Inflammatory macrophage treated with lipopolysaccharide for 1 hour (primary cell): ENCODE measurements at places on chromosomes 12 and 14.

GRCh38 chr14:54025661-54026060 is 69.0 kb upstream of the BMP4 start:
- DNase-seq: no peak

- no peak for DNase-seq
Measured at GRCh38 chr12:2796187-2796666, 1.5 kb downstream of the FKBP4 start.

DNA sequence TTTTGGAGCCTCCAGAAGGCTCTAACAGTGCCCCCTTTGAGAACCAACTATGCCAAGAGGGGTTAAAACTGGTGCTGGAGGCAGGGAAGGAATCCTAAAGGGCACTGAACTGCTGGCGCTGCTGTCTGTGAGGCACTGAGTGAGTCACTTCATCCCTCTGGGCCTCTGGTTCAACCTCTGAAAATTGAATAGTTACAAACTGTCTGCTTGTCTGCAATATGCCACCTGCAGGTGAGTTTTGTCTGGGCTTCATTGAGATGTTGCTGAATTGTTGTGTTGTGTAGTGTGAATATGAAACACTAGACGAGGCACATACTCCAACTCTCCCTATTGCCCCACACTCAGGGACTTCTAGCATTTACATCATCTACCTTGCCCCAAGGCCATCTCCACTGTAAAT is 68.0 kb downstream of the GRIN2B start:
- DNase-seq: no peak

GRCh38 chr14:95601650-95602049 is 66.8 kb downstream of the GLRX5 start:
- no peak for DNase-seq

DNA sequence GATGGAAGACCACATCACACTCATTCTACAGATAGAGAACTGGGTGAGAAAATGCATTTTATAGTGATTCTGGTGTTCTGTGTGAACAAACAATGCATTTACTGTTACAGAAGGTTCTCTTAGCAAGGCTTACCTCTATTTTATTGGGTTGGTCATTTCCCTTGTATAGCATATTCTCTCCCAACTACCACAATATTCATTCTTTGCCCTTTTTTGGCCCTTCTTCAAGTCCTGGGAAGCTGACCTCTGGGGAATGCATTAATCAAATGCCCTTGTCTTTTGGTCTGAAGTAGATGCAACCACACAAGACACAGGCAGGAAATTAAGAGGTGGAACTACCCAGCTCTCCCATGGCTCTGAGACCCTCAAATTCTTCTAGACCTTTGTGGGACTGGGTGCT is 19.5 kb downstream of the DCN start:
- no peak for DNase-seq

- no peak for DNase-seq
Measured at GRCh38 chr12:109770104-109770860, 56.7 kb downstream of the FAM222A start.

DNA sequence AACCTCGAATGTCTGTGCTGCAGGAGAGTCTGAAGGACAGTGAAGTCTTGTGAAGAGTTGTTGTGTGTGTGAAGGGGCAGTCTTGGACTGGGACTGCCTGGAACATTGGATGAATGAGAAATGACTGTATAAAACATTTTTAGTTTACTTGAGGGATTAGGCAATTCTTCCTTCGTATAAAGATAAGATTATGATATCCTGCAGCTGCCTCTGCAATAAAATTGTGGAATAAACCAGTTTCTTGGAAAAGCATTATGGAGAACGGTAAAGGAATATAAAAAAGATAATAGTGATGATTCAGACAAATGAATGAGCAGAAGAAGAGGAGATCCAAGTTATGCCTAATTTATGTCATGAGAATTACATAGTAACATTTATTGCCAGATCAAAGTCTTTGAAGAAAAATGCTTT is 30.9 kb upstream of the LUM start:
- DNase-seq: no peak

GRCh38 chr14:96519970-96520369 is 17.8 kb downstream of the PAPOLA start:
- DNase-seq: no peak

DNA sequence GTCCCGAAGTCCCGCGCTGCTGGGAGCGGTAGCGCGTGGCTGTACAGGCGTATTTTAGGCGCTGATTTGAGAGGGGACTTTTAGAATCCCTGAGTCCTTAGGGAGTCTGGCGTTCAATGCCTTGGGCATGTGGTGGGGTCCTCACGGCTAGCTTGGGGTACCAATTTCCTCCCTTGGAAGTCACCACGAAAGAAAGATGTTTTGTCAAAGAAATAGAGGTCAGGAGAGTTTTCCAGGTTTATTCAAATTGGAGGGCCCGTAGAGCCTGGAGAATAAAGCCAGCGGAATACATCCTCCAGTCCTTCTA is 63.9 kb downstream of the KLHL28 start:
- no peak for DNase-seq

DNA sequence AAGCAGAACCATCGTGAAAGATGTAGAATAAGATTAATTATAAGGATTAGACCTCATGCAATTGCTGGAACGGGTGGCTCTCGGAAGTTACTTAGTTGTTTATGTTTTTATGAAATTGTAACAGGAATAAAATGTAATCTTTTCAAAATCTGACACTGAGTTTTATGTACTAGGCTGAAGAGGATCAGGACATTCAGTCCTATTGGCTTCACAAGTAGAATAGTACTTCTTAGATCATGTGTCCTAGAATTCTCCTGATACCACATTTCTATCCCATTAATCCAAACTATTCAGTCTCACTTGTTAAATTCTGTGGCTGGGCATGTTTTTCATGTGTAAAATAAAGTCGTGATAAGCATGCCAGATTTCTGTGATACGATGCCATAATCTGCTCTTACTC is 423.5 kb upstream of the OR4E1 start:
- no peak for DNase-seq

DNA sequence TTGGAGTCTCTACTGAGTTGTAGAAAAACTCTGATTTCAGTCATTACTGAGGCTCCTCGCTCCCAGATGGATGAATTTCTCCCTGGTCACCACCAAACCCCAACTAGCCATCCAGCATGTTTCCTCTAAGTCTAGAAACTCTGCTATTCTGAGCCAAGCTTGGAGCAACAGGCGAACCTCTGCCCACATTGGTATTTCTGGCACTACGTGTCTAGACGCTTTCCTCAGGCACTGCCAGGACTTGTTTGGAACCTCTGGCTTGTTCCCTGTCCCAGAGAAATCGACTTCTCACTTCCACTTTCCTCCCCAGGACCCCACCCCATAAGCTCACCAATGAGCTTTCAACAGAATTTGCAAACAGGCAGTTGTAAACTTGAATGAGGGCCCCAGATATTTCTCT is 27.6 kb downstream of the WSCD2 start:
- DNase-seq: no peak

DNA sequence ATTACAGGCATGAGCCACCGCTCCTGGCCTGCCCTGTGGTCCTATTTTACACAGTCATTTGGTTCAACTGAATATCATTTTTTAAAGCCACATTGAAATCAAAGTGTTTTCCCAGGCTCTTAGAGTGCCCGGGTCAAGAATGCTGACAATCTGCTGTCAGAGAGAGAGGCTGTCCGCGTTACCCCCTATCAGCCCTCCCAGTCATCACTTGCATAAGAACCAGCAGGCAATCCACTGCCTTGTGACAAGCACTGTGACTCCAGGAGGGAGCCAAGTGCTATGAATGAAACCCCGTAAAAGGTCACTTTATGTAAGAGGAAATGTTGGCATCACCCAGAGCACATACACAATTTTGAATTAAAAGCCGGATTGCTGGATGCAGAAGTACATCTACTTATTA is 13.5 kb downstream of the PHLDA1 start:
- DNase-seq: peak; percentile 26

GRCh38 chr14:101939646-101940170 is 24.7 kb upstream of the DYNC1H1 start:
- no peak for DNase-seq

DNA sequence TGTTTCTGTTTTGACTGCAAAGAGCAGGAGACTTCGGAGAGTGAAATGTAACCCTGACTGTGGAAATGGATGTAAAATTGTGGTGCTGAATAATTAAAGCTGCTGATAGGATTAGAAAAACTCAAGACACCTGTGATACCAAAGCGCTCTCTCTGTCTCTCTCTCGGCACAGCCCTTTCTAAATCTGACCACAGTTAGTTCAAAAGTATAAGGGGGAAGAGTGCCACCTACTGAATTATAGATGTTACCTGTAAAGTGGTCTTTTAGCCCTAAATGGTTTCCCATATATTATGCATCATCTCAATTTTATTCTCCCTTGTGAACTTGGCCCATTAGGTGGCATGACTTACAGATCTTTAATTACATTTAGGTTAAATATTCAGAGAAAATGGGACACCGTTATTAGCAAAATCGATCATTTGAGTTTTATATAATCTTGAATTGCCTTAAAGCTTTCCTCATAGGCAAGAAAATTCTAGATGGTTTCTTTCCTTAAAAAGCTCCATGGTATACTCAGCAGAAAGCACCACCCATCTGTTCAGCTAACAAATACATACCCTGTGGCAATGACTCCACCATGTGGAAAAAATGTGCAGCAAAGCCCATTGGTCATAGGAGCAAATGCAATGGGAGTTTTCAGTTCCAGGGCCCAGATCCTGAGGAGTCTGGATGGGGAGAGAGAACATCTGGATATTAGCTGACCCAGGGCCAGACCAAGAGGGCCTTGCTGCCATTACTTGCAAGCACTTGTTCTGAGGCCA is 18.1 kb downstream of the RFC5 start:
- no peak for DNase-seq

DNA sequence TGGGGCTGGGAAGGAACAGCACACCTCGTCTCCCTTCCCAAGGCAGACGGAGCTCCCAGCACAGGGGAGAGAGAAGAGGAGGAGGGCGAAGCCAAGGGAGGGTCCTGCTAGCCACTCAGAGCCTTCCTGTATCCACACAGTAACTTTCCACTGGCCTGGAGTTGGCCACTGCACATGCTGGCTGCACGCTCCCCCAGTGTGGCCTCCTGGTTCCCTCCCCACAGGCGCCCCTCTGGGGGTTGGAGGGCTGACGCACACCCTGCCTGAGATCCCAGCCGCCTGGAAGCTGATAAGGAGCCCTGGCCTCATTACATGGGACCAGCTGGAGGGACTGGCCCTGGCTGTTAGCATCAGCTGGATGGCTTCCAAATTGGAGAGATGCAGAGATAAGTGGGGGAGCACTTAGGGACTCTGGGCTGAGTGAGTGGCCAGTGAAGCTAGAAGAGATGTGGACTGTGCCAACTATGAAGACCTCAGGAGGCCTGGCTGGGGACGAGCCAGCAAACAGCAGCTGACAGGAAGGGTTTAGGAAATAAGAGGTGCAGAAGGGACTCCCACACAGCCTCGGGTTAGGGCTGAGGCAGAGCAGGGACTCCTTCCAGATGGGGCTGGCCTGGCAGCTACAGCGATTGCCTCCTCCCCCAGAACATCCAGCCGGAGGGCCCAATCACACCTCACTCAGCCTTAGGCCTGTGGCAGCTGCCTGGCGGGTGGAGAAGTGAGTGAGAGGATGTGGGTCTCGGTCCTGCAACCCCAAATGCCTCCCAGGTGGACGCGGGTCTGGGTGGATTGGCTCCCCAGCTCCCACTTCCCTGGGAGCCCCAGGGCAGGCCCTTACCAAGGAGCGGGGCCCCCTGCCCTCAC is 26.3 kb upstream of the BCDIN3D start:
- peak; percentile 3 for DNase-seq

DNA sequence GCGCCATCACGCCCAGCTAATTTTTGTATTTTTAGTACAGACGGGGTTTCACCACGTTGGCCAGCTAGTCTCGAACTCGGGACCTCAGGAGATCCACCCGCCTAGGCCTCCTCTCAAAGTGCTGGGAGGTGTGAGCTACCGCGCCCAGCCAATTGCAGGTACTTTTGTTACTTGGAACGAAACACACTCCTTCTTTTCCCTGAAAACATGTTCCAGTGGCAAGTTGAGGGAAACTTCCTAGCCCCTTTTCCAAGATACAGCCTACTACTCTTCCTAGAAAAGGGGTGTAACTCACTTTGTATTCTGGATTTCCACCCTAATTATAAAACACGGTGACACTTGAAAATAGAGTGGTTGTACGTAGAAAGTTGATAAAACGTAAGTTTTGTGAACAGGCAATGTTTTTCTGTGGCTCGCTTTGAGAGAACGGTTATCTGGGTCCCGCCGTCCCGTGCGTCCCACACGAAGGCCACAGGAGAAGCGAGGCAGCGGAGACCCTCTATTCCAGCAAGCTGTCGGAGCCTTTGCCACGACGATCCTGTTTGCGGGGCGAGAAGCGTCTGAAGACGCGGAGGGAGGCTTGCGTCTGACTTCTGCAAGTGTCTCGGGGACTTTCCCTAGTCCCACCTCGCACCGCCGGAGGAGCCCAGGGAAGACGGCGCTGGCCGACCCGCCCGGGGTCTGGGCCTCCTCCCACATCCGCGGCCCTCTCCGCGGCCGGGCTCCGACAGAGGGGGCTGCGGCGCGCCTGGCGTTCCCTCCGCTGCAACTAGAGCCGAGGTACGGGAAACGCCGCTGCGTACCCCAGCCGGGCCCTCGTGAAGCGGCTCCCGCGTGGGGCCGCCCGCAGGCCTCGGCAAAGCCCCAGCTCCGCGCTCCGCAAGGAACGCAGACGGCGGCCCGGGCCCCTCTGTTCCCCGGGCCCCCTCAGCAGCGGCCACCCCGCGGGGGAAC is 745 bp downstream of the CDCA4 start:
- DNase-seq: no peak

- DNase-seq: no peak
Measured at GRCh38 chr12:55931780-55932550, 1.0 kb downstream of the DGKA start.

- no peak for DNase-seq
Measured at GRCh38 chr12:18676996-18677588, 60.7 kb downstream of the PLCZ1 start.

DNA sequence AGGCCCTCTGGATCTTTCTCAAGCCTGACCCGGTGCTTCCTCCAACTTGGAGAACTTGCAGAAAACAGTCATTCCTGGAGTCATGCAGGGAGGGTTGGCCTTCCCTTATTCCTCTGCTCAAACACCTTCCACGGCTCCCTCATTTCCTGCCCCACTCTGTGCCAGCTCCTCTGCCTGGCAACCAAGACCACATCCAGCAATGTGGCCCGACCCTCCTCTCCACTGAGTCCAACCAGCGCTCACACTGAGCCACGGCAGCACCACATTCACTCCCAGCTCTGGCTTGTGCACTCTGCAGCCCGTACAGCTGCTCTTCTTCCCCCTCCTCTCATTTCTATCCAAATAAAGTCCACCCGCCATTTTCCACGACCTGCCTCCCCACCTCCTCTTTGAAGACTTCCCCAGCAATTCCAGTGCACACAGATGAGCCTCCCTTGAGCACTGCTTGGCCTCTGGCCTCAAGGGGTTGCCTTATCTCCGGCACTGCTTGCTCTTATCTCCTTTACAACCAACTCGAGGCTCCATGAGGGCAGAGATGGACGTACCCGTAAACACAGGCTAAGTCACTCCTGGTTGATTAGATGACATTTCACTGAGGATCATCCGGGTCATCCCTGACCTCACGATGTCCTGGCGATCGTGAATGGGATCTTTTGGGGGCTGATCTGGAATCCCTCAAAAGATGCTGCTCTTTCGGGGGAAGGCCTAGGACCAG is 5.4 kb downstream of the PGF start:
- DNase-seq: no peak

- no peak for DNase-seq
Measured at GRCh38 chr14:71204768-71205167, 297.5 kb downstream of the PCNX1 start.

- DNase-seq: no peak
Measured at GRCh38 chr12:5134861-5135525, 91.3 kb downstream of the KCNA5 start.

- DNase-seq: no peak
Measured at GRCh38 chr12:54352022-54352531, 12.2 kb downstream of the GPR84 start.

GRCh38 chr14:96514694-96515093 is 12.5 kb downstream of the PAPOLA start:
- DNase-seq: no peak

- DNase-seq: no peak
Measured at GRCh38 chr14:73372529-73372928, 85.8 kb downstream of the NUMB start.
